ENCODE measurements at places on chromosomes 3 and 15.

DNA sequence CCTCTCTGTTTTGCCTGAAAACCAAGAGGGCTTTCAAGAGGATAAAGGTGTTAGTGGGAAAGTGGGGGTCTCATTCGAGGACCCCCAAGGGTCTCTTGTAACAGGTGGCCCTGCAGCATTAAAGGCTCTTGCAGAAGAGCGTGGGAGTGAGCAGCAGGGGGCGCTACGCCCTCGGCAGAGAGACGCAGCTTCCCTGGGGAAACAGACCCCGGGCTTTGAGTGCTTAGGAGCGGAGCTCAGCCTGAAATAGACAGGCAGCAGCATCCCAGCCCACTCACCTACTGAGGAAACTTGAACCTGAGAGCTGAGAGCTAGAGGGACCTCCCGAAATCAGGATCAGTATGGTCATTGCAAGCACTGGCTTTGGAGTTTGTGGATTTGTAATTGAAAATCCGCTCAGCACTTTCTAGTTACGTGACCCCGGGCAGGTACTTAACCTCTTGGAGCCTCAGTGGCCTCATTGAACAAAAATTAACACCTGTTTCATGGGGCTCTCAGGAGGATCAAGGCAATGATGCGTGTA is 25.7 kb downstream of the RPLP1 start:
- peak; percentile 36 for DNase-seq

DNA sequence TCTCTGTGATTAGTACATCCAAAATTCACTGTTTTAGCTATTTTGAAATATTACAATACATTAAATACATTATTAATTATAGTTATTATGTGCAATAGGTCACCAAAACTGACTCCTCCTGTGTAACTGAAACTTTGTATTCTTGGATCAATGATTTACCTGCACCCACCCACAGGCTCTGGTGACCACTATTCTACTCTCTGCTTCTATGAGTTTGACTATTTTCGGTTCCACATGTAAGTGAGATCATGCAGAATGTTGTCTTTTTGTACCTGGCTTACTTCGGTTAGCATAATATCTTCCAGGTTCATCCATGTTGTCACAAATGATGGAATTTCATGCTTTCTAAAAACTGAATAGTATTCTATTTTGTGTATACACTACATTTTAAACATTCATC is 43.8 kb downstream of the SLC2A2 start:
- no peak for DNase-seq

GRCh38 chr3:186845756-186846155 is 3.2 kb downstream of the ADIPOQ start:
- no peak for DNase-seq

- no peak for DNase-seq
These were observed 650 bp downstream of the PYGO1 start for GRCh38 chr15:55587321-55588069.

GRCh38 chr3:158936530-158937113 is 134.8 kb downstream of the MFSD1 start:
- DNase-seq = no peak

GRCh38 chr3:179837374-179837773 is 184.5 kb downstream of the USP13 start:
- no peak for DNase-seq

DNA sequence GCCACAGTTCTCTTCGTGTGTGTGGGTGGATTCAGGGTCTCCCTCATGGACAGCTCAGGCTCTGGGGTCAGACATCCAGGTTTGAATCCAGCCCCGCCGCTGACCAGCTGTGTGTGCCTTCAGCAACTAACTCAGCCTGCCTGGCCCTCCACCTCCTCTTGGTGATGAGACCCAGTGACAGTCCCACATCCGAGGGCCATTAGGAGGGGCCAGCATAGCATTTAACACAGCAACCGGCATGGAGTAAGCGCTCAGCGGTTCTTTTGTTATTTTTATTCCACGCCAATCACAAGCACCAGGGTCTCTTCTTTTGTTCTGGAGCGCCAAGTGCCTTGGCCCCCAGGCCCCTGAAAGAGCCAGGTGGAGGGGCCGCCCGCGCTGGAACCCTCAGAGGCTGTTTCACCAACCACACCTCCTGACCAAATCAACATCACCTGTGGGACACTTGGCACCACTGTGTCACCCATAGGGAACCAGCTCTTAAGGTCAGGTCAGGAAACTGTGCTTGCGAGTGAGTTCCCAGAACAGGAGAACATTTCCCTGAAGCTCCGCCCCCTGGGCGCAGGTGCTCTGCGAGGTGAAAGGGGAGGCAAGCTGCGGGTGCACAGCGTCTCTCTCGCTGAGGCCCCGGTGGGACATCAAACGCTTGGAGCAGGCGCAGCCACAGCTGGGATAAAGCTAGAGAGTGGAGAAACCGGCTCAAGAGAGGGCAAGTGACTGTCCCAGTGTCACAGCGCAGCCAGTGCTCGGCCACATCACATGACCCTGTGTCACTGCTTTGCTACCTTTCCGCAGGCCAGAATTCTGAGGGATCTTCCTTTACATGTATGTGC is 311.3 kb downstream of the UACA start:
- DNase-seq = peak; percentile 29

GRCh38 chr3:123799544-123800361 is 84.4 kb downstream of the MYLK start:
- DNase-seq = no peak

DNA sequence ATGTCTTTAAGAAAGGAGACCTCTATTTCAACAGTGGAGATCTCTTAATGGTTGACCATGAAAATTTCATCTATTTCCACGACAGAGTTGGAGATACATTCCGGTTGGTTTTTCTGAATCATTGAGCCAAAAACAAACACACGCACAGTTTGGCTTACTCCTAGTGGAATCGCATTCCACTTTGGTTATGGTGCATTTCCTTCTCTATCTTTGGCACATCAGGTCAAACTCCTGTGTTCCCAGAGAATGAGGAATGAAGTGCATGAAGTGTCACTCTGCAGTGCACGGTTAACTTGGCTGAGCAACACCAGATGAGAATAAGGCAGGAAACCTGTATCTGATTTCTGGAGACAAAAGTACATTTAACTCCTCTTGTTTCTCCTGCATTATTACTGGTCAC is 38.5 kb downstream of the HDC start:
- no peak for DNase-seq

- DNase-seq = no peak
These were observed 193.3 kb upstream of the PROK2 start for GRCh38 chr3:71978150-71978721.

DNA sequence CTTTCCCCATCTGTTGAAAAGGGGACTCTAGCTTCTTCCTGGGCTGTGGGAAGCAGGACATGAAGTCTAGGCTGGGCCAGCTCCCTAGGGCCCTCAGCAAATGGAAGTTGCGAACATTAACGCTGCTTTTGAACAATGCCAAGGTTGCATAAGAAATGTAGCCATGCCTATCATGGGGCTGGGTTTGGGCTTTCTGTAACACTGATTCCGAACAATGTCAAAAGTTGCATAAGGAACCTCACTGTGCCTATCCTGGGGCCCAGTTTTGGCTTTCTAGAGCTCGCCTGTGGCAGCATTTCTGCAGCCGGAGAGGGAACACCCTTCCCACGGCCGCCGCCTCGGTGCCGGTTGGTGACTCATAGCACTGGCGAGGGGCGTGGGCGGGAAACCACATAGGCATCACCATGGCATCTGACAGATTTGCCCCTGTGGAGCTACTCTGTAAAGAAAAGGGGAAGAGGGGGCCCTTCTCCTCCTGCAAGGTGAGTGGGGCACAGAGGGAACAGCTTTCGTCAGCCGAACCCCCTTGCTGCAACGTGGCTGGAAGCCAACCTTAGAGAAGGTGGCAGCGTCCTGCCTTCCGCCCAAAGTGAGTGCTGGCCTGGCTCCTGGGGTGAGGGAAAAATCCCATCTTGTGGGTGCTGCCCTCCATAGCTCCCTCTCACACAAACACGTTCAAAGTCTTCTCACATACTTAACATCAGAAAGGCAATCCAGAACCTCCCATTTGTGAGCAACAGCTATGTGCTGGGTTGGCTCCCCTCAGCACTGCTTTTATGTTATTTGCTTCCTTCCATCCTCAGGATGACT is 46.6 kb upstream of the ATP2B2 start:
- DNase-seq = peak; percentile 86

DNA sequence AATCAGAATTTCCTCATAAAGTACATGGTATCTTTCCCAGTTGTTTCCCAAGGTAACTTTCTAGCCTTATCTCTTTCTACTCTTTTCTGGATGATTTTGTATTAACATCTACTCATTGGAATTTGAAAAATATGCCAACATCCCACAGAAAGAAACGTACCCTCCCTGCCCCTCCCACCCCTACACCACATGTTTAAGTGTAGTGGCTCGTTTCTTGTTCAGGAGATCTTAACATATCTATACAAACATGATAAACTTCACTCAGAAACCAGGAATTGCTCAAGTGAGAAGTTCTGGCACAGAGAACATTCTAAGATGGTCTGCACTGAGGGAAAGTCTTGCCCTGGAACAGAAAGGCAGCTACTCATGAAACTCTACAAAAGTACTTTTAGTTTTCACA is 404.7 kb downstream of the SOX2 start:
- DNase-seq = no peak

DNA sequence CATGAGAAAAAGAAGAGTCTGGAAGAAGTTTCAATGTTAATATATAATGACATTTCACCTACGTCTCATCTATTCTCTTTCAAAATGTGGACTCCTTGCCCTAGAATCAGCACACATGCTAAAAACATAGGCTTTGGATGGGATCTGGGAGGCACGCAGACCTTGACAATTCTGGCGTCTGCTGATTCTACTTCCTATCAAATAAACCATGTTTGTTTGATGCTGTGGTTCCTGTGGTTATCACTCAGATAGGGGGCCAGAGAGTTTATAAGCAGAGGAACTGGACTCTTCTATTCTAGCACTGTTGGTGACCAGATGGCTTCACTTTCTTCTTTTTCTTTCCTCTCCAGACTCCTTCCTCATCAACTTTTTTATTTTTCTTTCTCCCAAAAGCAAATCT is 336.8 kb downstream of the DIPK2A start:
- DNase-seq = no peak

DNA sequence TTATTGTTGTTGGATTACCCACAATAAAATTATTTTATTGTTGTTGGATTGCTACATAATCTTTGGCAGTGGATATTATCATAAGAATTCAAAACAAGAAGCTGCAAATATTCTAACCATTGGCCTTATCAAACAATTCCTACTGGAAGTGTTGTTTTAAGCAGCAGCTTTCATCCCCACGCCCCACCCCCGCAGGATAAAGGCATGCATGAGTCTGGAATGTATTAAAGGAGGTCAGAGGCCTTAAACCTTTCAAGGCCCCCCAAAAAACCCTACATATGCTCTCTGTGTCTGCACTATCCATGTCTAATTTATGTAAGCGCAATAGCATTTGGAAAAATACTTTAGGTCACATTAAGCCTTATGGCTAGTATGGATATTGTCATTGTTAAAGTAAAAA is 23.1 kb downstream of the P3H2 start:
- no peak for DNase-seq

- no peak for DNase-seq
These were observed 89.2 kb upstream of the PLCL2 start for GRCh38 chr3:16795581-16795980.

Data from activated T-cell treated with anti-CD3 and anti-CD28 coated beads for 4 hours (primary cell).